NCI-H1436 treated with DMSO at 0.1 percent for 48 hours (cell line): ENCODE measurements at places on chromosomes 6 and 20.

- DNase-seq: no peak
These were observed 15.6 kb downstream of the JAG1 start for GRCh38 chr20:10658051-10658823.

DNA sequence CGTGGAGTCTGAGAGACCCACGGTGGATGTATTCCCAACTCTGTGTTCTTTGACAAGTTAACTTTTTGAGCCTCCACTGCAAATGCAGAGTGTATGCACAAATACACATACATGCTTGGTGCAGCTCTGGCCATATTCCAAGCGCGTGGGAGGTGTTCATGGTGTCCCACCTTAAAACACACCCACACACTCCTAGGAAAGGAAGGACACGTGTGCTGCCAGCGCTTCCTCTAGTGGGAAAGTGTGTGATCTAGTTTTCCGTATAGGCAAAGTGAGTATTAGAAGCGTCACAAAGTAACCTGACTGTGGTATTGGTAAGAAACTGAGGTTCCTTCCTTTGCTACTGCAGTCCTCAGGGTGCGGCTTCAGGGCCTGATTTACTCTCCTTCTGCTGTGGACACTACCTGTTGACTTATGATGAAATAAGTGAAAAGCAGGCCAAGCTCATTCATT lies 36.0 kb upstream of the MPC1 start:
- DNase-seq: no peak

GRCh38 chr6:21554286-21554685 lies 39.3 kb upstream of the SOX4 start:
- no peak for DNase-seq

GRCh38 chr20:18657575-18657974 lies 69.7 kb downstream of the DTD1 start:
- no peak for DNase-seq

- DNase-seq: no peak
These were observed 39.9 kb upstream of the PRDM1 start for GRCh38 chr6:106046116-106046853.

DNA sequence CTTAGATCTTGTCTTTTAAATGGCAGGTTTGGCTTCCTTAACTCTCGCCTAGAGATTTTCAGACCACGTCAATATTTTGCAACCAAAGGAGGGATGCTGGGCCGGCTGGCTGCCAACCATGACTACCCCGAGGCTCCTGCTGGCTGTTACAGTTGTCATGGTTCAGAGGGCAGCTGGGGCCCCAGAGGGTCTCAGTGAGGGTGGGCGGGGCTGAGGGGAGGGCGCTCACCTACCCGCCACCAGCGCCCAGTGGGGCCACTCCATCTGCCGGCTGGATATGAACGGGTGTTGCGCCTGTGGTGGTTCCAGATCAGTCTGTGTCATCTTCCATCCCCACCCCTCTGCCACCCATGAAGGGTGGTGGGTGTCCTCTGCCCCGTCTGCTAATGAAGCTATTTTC lies 12.3 kb downstream of the GPR31 start:
- DNase-seq: no peak

DNA sequence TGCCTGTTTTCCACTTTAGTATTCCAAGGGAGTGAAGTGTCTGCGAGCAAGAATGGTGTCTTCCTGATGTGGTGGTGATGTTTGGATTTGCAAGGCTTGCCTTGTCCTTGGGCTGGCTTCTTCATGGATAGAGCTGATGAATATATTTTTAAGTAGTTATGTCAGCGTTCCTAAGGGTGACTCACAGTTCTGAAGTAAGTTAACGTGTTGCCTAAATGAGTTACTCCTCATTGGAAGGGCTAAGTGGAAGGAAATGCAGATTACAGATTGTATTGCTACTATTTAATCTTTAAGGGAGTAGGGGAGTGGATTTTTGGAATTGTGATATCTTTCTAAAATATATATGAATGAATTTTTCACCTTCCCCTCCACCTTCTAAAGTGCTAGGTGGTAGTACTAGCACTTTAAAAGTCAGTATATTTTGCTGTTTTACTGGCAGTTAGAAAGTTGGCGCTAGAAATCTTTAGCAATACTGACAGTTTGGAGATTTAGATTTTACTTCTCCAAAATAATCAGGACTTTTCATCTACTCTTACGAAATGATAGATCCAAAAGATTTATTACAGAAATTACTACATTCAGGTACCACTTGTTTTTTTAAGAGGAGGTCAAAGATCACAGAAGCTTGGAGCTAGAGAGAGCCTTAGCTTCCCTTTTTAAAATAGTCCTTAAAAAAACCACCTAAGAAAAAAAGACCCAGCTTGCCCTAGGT lies 197.4 kb downstream of the JARID2 start:
- no peak for DNase-seq

DNA sequence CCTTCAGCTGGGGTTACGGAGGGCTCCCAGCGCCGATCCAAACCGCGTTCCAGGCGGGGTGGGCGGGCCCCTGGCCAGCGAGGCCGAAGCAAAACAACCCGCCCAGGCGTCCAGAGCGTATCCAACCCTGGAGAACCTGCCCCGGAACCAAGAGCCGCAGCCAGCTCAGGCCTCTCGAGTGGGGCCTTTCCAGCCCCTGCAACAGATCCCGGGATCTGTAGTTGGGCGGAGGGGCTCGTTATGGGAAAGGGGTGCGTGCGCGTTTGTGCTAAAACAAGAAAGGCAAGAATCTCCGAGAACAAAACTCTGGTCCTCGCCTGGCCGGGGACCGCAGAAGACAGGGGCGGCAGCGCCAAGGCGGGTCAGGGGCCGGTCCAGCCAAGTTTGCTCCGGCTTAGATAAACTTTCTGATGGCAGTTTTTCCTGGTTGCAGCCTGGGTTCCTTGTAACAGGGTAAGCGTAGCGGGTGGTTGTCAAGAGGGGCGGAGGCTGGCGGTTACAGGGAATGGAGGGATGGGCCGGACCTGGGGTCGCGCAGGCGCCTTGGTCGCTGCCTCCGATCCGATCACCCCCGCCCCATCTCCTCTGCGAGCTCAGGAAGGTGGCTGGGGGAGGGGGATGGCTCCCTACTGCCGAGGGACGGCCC lies 448 bp upstream of the RIN2 start:
- peak; percentile 47 for DNase-seq

GRCh38 chr6:110746680-110747079 lies 68.6 kb downstream of the CDK19 start:
- DNase-seq: no peak

DNA sequence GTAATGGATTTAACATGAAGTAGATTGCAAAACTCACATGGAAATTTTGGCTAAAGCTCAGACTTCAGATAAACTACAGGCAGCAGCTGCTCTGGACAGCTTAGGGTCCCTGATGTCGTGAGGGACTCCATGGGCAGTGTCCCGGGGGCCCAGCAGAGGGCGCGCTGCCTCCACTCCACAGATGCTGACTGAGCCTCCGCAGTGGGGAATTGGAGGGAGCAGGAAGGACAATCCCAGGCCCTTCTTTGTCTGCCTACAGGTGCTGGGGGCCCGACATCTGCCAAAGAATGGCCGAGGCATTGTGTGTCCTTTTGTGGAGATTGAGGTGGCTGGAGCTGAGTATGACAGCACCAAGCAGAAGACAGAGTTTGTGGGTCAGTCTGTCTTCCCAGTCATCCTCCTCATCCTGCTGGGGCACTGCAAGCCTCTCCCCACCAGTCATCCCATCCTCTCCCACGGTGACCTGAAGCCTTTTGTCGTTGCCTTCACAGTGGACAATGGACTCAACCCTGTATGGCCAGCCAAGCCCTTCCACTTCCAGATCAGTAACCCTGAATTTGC lies 35.9 kb downstream of the PLCG1 start:
- no peak for DNase-seq

GRCh38 chr6:33768644-33769120 lies 20.2 kb downstream of the LEMD2 start:
- DNase-seq: no peak

DNA sequence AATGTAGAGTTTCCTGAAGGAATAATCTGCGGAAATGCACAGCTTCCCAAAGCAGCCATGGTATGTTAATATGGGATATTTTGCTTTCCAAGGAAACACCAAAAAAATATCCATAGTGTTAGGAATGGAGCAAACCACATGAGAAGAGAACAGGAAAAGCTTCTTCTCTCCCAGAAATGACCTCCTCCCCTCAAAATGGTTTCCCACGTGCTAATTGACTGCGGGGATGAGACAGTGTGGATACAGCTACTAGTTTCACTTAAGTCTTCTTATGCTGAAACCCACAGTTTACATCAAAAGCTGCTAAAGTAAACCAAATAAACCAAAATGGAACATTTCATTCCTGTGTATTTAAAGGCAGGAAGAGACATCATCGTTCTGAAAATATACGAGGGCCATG lies 69.4 kb downstream of the FYN start:
- no peak for DNase-seq

DNA sequence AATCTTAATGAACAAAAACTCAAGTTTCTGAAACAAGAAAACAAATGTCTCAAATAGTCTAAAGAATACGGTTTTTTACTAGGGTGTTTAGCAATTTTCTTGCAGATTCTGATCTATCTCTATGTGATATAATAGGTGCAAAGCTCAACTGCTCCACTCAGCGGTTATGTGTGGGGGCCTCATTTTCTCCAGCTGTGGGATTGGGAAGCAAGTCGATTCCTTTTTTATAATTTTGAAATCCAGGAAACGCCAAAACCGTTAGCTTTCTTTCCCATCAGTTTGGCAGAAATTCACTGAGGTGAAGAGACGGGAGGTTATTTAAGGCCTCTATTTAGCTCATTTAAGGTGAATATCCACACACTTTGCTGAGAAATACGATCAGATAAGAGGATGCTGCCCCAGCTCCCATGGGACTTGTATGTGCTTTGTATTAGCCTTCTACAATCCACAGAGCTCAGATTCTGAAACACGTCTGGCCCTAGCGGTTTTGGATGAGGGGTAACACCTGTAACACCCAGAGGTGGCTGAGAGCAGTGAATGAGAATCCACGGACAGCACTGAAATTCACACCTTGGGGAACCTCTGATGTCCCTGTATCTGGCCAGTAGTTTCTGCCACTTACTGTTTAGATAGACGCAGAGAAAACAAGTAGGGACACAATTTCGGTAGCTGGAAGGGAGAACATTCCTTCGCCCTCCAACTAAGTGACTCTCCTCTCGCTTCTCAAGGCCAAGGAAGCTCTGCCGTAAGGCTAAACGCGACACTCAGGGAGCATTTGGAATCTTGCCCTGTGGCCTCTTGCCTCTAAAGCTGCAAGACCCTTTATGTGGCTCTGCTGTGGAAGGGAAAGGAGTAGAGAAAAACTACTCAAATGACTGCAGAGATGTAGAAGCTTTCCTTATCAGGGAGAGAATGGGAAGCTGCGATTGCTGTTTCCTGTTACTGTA lies 6.5 kb upstream of the BCAS4 start:
- DNase-seq: no peak

DNA sequence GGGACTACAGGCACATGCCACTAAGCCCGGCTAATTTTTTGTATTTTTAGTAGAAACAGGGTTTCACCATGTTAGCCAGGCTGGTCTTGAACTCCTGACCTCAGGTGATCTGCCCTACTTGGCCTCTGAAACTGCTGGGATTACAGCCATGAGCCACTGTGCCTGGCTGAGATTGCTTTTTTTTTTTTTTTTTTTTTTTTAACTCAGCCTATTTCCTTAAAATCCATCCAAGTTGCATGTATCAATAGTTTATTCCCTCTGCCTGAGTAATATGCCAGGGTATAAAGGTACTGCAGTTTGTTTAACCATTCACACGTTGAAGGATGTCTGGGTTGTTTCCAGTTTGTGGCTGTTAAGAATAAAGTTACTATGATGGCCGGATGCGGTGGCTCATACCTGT lies 10.7 kb downstream of the SLX4IP start:
- no peak for DNase-seq

DNA sequence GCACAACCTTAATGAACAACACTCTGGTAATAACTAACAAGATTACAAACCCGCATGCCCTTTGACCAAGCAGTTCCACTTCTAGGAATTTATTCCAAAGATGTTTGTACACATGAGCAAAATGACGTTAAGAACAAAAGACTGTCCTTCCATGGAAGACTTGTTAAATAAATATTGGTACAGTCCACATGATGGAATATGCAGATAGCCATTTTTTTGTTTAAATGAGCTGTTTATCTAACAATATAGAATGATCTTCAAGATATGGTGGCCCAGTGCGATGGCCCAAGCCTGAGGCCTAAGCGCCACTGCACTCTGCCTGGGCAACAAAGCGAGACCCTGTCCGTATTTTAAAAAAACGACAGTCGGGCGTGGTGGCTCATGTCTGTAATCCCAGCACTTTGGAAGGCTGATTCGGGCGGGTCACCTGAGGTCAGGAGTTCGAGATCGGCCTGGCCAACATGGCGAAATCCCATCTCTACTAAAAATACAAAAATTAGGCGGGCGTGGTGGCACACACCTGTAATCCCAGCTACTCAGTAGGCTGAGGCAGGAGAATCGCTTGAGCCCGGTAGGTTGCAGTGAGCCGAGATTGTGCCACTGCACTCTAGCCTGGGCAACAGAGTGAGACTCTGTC lies 7.4 kb upstream of the AHCY start:
- DNase-seq: no peak

DNA sequence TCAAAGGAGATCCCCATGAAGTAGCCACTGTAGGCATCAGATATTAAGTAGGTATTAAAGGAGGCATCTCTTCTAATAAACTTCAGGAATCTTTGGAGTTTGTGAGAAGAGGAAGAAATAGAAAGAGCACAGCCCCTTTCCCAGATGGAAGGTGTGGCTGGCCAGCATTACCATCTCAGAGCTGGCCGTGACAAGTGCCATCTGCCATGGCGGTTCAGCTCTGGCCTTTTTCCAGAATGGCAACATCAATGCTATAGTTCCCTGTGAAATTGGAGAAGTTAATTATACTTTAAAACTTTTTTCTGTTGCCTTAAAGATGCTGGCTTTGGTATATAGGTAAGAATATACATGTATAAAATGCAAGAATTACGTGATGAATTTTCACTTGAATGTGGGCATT lies 51.9 kb upstream of the MCUR1 start:
- DNase-seq: no peak

DNA sequence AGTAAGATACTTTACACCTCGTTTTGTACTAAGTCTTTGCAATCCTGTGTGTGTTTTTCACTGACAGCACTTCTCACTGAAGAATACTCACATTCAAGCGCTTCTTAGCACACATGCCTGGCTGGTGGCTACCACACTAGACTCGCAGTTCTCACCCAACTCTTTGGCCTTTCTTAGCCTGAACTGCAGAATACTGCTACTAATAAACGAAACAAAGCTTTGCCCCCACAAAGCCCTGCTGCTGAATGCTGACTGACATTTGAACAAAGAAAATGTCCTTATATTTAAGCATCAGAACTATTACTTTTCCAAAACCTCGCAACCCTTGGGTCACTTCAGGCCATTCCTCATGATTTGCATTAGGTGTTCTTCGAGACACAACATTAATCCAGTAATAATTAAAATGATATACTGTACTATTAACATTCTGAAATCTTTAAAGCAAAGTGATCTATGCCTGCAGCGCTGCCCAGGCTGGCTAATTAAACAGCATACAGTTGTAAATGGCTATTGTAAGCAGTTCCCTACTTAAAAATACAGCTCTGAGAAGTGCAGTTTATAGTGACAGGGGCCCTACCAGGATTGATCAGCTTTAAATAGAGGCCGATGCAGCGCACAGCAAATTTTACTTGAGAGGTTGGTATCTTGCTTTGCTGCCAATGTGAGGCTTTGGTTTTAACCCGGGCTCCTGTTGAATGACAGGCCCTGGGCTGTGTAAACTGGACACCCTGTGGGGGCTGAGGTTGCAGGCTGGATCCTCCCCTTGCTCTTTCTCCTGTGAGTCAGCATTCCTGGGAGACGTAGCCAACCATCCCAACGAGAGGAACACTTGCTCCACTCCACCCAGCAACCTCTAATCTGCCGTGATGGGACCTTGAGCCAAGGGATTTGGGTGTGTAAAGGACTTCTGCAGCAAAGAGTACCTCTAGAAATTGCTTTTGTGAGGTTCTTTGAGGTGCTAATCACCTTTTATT lies 899.0 kb downstream of the TFAP2A start:
- no peak for DNase-seq

GRCh38 chr6:90868256-90868655 lies 281.4 kb upstream of the MAP3K7 start:
- DNase-seq: no peak
